ENCODE measurements at places on chromosomes 2 and 18.
A peak's percentile ranks its signal among the peaks of the same experiment; 100 is the strongest.

DNA sequence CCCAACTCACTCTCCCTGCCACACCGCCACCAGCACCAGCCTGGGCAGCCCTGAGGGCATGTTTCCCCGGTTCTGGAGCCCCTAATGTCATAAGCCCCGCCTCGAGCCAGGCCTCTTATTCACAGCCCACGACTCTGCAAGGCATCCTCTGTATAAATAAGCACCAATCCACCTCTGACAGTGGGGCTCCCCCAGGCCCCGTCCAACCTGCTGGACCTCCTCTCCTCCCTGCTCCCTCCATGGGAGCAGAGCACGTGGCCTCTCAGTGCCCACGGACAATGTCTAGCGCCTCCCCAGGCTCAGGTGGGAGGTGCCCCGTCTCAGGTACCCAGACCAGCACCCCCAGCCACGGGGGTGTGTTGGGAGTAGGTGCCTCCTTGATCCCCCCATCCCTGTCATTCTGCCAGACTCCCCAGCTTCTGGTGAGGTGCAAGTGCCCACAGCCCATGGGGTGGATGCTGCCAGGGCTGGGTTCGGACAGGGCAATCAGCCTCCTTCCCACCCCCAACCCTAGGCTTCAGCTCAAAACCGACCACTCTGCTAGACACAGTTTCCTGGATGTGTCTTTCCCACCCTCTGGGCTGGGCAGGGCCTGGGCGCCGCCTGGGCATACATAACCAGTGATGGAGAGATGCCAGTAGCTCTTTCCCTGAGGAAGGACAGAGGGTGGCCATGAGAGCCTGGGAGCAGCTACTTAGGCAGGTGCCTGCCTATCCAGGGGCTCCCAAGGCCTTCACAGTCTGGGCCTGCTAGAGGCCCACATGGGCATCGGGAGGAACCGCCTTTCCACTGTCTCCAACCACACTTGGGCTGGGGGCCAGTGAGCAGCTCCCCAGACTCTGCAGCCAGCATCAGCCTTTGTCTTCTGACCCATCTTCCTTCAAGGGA lies 1.6 kb upstream of the ADRA2B start:
- no peak for DNase-seq

GRCh38 chr2:236440110-236440881 lies 129.3 kb upstream of the ACKR3 start:
- no peak for DNase-seq

- no peak for DNase-seq
These were observed 411.0 kb upstream of the GYPC start for GRCh38 chr2:126244937-126245336.

- DNase-seq, result no peak
These were observed 48.4 kb upstream of the LAPTM4A start for GRCh38 chr2:20099780-20100179.

DNA sequence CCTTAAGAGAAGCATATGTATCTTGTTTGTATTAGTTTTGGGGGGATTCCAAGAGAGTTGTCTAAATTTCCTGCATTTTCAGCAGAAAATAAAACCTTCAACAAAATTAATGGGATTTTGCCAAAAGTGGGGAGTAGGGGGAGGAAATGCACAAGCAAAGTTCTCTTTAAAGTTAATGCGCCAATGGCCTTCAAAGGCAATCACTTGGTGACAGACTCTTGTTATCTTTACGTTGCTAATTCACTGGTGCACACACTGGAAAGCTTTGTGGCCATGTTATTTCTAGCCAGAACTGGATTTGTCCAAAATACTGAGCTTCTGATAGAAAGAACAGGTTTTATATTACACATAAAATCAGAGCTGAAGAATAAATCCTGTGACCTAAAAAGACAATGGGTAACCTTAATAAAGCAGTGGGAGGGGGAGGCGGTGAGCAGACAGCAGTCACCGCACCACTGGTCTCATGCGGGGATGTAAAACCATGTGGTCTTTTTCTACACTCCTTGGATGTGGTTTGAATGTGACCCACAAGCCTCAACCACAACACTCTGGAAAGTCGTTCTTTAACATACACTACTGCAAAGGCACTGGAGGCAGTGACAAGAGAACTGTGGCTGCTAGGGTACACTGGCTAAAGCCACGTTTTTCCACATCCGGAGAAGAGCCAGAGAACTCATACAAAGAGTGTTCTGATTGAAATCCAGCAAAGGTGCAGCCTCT lies 176.9 kb upstream of the SMAD7 start:
- no peak for DNase-seq

DNA sequence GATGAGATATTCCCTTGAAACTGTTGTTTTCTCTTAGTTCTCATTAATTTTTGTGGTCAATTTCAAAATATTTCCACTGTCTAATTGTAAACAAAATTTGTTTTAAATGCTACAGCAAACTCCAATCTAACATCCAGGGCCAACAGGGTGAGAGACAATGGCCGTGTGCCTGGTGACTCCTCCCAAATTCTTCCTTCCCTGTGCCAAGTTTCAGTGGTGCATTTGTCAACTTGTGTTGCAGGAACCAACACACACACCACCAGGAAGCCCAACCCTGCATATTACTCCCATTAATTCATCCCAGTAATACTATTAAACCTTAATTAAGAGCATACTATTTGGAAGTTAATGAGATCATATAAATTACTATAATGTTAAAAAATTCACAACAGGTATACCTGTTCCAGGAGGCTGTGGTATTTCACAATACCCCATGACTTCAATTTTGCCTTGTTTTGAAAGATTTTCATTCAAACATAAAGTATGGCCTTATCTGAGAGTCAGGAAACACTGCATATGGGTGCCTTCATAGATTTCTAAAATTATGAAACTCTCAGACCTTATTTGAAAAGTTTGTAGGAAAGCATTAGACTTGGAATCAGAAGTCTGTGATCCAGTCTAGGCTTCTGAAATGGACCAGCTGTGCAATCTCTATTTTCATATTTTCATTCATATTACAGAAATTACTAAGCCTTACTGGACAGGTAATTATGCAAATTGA lies 1.1 kb downstream of the SERPINB2 start:
- no peak for DNase-seq

GRCh38 chr2:144332356-144333142 lies 187.4 kb downstream of the ZEB2 start:
- DNase-seq, result peak; percentile 83

DNA sequence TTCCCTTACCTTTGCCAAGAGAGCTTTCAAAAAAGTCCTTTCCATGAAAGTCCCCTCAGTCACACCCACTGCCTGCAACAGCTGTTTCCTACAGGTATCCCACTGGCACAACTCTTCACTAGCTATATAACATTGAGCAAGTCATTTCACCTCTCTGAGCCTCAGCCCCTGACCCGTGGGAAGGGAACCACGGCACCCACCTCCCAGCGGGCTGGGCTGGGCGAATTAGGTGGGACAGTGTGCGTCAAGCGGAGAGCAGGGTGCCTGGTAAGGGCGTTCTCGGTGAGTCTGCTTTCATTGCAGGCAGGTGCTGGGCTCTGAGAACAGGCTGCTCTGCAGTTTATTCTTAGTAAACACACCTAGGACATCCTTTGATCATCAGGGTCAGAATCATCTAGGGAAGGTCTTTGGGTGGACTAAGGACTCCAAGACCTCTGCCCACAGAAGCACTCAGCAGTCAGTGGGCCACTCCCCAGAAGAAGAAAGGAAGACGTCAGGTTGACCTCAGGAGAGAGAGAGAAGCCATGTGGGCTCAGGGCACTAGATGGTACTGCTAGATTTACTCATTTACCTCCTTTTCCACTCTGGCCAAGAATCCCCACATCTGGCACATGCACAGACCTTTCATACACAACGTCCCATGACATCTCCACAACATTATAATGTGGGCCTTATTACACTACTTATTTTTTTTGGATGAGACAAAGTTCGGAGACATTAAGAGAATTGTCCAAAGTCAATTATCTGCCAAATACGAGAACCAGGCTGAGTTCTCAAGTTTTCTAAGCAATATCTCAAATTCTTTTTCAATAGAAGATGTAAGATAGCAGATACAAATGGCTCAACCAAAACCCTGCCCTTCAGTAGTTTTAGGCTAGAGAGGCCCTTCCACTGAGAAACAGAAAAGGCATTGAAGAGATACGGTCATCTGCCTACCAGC lies 79.9 kb downstream of the GALNT14 start:
- no peak for DNase-seq

- DNase-seq, result no peak
These were observed 4.5 kb upstream of the MYO5B start for GRCh38 chr18:50199346-50199855.

DNA sequence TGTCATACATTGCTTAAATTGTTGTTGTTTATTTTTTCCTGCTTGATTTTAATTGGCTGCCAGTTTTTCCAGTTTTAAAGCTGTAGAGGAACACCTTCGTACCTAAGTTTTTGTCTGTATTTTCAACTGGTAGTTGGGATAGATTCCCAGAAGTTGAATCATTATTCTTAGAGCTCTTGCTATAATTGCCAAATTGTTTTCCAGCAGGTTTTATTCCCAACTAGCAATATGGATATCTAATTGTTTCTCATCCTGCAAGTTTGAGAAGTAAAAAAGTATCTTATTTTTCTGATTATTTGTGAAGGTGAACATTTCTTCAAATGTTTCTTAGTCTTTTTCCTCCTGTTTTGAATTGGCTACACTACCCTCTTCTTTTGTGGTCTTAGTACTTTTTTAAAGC lies 6.7 kb downstream of the SMARCAL1 start:
- DNase-seq, result no peak

DNA sequence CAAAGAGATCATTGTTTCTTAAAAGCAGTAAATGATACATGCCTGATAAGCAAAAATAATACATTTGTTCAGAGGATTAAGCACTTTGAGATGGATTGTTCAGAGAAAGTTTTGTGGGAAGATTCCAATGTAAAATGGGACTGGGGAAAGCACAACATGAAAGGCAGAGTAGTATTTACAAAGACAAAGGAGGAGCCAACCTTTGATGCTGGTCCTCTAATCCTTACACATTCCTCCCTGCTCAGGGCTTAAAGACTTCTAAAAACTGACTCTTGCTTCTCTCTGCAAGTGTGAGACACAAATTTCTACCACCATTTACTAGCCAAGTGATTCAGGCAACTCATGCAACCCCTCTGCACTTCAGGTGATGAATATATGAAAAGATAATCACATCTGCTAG lies 47.2 kb upstream of the REG3G start:
- no peak for DNase-seq

DNA sequence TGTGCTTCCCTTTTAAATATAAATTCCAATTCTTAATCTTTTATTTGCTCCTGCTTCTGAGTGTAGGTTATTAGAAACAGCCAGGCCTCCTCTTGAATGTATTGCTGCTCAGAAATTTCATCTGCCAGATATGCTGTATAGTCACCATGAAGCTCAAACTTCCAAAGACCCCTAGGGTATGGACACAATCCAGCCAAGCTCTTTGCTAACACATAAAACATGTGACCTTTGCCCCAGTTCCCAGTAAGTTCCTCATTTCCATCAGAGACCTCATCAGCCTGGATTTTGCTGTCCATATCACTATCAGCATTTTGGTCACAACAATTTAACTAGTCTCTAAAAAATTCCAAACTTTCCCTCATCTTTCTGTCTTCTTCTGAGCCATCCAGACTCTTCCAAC lies 75.2 kb downstream of the MAP2 start:
- no peak for DNase-seq

GRCh38 chr2:35973132-35973736 lies 382.3 kb upstream of the CRIM1 start:
- no peak for DNase-seq

DNA sequence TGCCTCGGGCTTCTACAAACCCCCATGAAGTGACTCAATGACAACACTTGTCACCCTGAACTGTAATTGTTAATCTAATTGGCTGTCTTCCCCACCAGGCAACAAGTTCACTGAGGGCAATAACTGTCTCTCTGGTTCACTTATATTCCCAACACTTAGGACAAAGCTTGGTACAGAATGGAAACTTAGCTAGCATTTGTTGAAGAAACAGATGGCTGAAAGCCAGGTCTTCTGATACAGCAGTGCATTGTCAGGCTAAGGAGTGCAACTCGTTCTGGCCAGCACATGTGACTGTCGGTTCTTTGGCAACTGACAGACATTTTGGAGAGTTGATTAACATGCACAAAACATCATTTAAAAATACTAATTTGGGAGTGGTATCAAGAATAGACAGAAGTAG lies 14.6 kb upstream of the DNAJC27 start:
- no peak for DNase-seq

DNA sequence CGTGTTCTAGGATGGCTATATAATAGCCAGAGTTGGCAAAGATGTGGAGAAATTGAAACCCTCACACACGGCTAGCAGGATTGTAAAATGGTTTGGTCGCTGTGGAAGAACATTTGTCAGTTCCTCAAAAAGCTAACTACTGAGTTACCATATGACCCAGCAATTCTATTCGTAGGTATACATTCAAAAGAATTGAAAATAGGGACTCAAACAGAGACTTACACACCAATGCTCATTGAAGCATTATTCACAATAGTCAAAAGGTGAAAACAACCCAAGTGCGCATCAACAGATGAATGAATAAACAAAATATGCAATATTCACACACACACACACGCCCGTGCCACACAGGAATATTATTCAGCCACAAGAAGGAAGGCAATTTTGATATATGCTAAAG lies 98.7 kb downstream of the PLA2R1 start:
- no peak for DNase-seq

DNA sequence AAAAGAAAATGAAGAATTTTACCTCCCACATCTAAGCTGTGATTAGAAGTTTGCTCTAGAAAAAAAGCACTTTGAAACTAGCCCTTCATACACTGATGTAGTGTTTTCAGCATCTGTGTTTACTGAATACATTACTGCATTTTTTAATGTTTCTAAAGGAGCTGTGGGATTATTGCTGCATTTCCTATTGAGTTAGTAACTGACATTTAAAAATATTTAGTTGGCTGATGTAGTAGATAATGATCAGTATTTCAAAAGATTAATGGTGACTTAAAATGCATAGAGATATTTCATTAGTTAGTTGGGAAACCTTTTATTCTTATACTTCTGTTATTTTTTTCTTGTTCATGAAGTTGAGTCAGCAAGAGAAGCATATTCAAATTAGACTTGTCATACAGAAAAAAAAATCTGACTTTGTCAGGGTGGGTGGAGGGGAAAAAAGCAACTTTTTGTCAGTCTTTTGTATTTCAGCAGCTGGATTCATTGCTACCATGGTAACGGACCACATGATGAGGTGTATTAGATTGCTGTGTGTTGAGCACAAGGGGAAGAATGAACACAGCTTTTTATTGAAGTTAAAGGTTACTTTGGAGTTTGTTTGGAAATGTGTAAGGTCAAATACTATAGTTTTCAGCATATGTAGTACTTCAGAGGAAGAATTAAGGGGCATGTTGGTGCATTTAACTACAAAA lies at the start of gene DTNA:
Gene DTNA, plus strand, starts transcription at position 549 of the 692 bp plus-strand sequence. CDS start 45,679 bp downstream, outside the sequence.
- no peak for DNase-seq

GRCh38 chr2:28084564-28084963 lies 194.0 kb downstream of the BABAM2 start:
- DNase-seq, result no peak

GRCh38 chr2:46876741-46877384 lies 38.7 kb downstream of the MCFD2 start:
- no peak for DNase-seq

Measured in stimulated activated CD8-positive, alpha-beta memory T cell treated with anti-CD3 and anti-CD28 coated beads, Interleukin-15, amount 100 ng/mL, for 24 hours (primary cell).